A549 treated with ZK216348 at 1 μM for 4 hours (cell line): ENCODE measurements at places on chromosomes 6 and 20. TPM values are rescaled to one million over a fixed set of nuclear protein-coding genes. Genes with fewer than 3 reads are reported as not detected.

LAMA5 gene
- total RNA-seq, result 181 to 543 TPM (median 420 TPM) in 5 replicates

GPR6 gene
- not detected in 5 replicates for total RNA-seq

LRRC1 gene
- 4.6 to 7.0 TPM (median 5.9 TPM) in 5 replicates for total RNA-seq

BTNL2 gene
- not detected in 5 replicates for total RNA-seq

LST1 gene
- not detected in 5 replicates for total RNA-seq

GGT7 gene
- 4.8 to 9.1 TPM (median 7.1 TPM) in 5 replicates for total RNA-seq

ISM1 gene
- 0.12 to 0.39 TPM (median 0.20 TPM) in 5 replicates for total RNA-seq

SCGN gene
- 0.13 to 0.26 TPM (median 0.17 TPM) in 3 of 5 replicates, not detected in the others for total RNA-seq

SUMO4 gene
- total RNA-seq, result not detected in 5 replicates

OPN5 gene
- total RNA-seq, result not detected in 5 replicates

NKX2-2 gene
- not detected in 5 replicates for total RNA-seq

BANF2 gene
- not detected in 5 replicates for total RNA-seq

OR2B6 gene
- total RNA-seq, result 0.15 to 0.62 TPM in 2 of 5 replicates, not detected in the others

MUC21 gene
- total RNA-seq, result 0.05 TPM in 1 of 5 replicates, not detected in the others
